ENCODE measurements at places on chromosomes 5 and 9.

DNA sequence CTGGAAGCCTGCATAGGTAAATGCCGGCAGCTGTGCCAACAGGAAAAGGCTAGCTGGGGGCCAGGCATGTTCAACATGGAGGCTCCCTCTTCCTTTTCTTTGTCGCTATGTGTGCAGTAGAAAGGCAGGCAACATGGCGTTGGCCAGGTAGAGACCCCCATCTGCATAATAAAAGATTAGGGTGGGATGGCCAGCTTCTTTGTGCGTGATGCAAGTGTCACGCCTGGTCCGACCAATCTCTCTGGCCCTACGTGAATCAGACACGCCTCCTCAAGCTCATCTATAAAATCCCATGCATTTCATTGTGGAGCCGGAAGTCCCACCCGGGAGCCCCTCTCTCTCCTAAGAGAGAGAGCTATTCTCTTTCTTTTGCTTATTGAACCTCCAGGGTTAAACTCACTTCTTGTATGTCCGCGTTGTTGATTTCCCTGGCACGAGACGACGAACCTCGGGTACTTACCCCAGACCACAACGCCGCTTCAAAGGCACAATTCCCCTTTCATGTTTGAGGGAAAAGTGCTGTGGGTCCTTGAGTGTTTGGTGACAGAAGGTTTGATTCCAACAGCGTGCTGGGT is 25.0 kb upstream of the C5orf47 start:
- DNase-seq = no peak

DNA sequence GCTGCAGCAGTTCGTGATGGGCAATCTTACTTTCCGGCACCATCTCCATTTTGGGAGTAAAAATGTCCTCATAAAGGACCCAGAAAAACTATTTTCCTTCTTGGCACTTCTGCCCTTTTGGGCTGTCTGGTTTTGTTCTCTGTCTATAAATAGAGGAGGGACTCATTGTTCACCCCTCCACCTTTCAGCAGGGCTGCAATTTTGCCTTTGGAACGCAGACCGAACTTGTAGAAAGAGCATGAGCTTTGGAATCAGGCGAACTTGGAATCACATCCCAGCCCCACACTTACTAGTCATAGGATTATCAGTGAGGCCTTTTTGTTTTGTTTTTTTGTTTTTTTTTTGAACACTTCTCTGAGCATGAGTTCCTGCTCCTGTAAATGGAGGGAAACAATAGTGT is 178.1 kb upstream of the IL12B start:
- no peak for DNase-seq

DNA sequence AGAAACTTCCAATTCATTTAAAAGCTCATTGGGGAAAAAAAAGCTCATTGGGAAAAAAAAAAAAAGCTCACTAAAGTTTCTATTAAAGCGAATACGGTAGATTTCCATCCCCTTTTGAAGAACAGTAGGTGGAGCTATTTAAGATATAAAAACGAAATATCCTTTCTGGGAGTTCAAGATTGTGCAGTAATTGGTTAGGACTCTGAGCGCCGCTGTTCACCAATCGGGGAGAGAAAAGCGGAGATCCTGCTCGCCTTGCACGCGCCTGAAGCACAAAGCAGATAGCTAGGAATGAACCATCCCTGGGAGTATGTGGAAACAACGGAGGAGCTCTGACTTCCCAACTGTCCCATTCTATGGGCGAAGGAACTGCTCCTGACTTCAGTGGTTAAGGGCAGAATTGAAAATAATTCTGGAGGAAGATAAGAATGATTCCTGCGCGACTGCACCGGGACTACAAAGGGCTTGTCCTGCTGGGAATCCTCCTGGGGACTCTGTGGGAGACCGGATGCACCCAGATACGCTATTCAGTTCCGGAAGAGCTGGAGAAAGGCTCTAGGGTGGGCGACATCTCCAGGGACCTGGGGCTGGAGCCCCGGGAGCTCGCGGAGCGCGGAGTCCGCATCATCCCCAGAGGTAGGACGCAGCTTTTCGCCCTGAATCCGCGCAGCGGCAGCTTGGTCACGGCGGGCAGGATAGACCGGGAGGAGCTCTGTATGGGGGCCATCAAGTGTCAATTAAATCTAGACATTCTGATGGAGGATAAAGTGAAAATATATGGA is at the start of gene PCDHGA12:
Gene PCDHGA12 (plus strand): TSS at position 176 of the 782 bp plus-strand sequence. CDS start 253 bp downstream, at position 429.
- no peak for DNase-seq

GRCh38 chr5:5270958-5271785 is 131.0 kb downstream of the ADAMTS16 start:
- no peak for DNase-seq

DNA sequence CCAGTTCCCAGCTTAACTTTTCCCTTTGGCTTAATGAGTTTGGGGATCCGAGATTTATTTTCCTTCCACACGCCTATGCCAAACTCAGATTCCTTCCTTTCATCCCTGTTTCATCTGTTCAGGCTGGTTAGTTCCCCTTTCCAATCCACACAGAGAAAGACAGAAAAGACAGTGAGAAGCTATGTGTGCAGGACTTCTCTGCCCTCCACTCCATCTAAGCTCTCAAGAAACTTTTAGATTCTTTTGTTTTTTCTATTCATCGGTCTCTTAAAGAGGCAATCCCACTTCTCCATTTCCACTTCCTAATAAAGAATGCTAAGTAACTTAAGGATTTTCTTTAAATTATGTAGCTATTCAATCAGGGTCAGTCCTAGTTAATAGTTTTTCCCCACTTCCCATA is 11.2 kb downstream of the ITGA1 start:
- DNase-seq = no peak

DNA sequence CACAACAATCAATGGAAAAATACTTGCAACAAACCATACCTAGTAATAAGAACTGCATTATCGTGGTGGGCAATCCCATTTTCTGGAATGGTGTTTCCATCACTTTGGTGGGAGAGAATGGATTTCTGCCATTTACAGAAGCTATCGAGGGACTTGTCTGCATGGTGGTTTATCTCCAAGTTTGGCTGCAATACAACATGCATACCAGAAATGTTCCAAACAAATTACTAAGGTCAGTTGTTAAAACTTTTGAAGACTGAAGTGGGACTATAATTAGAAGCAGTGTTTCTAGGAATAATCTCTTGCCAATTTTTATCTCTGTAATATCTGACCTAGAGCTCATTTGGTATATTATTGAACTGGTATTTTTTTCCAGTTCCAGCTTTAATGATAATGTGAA is 30.3 kb downstream of the ADAMTS6 start:
- no peak for DNase-seq

- DNase-seq = no peak
Observed at GRCh38 chr5:169424670-169425378, 123.9 kb upstream of the SLIT3 start.

DNA sequence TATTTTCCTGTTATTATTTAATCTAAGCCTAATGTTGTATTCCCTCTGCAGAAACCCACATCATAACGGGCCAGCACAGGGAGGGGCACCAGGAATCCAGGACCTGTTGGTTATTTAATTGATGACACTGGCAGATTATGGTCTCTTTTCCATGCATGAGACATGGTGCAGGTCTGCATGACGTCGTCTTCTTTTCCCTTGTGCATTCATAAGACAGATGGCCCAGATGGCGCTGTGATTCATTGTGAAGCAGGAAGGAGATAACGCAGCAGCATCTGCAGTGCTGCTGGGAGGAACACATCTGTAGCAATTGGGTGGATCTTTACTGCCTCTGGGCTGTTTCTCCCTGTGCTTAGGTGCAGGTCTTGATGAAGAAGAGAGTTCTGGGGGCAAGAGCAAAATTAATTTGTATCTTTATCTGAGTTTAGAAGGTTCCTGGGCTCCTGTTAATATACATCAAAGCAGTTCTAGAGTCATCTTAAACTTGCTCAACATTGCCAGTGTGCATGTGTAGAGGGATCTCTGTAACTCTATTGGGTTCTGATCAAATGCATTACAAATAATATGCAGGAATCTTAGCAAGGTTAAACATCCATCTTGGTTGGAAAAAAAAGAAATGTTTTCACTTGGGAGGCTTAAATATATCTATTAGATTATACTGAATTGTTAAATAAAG is 176.1 kb downstream of the PCSK1 start:
- no peak for DNase-seq

GRCh38 chr5:83720836-83721537 is at the start of gene HAPLN1:
HAPLN1 (minus strand) TSS chr5:83720855; CDS start chr5:83673523, 47,332 bp downstream.
- no peak for DNase-seq

DNA sequence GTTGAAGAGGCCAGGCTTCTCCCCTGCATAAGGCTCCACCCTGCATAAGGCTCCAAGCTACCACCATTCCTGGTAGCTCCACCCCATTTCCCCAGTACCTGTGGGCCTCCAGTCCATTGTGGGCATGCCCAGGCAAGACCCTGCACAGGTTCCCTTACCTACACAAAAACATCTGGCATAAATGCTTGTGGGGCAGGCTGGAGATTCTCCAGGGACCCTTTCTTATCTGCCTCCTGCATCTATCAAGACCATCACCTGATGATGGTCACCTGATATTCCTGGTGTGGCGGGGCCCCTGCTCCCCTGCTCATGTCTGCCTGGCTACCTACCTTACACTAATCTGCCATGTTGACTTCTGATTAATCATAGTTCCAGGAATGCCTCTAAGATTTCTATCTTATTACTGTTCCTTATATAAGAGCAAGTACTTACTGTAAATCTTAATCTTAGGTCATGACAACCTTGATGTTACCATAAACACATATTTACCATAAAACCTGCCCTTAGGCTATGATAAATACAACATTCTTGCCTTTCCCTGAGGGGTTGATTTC is 41.0 kb downstream of the FGD3 start:
- no peak for DNase-seq

DNA sequence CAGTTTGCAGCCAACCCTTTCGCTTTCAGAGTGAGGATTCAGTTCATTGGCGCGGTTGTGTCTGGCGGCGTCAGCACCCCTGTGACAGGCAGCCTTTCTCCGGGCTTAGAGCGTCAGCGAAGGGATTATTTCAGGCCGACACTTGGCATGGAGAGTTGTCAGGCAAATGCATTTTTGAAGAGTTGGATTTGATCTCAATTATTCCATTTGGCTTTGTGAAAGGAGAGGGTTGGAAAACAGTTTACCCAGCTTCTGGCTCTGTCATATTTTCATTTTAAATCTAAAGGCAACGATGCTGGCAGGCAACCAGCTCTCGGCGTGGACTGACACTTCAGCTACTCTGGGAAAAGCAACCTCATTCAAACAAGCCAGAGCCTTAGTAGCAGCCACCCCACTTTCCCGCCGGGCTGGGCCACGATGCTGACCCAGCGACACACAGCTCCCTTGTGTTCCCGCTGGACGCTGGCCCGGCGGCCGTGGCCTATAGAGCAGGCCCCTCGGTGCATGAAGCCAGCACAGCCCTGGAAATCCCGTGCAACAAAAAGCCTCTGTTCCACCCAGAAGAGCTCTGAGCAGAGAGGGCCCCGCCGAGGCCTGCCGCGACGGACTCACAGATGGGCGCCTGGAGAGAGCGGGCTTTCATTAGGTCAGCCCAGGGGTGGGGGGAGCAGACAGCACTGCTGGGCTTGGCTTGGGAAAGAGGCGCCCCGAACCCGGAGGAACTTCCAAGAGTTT is 28.9 kb upstream of the LPCAT1 start:
- no peak for DNase-seq

GRCh38 chr5:39523821-39524220 is 99.0 kb upstream of the DAB2 start:
- no peak for DNase-seq

GRCh38 chr5:3375586-3376311 is 219.9 kb upstream of the IRX1 start:
- no peak for DNase-seq

- DNase-seq = no peak
Observed at GRCh38 chr5:180631549-180632383, 17.6 kb downstream of the FLT4 start.

DNA sequence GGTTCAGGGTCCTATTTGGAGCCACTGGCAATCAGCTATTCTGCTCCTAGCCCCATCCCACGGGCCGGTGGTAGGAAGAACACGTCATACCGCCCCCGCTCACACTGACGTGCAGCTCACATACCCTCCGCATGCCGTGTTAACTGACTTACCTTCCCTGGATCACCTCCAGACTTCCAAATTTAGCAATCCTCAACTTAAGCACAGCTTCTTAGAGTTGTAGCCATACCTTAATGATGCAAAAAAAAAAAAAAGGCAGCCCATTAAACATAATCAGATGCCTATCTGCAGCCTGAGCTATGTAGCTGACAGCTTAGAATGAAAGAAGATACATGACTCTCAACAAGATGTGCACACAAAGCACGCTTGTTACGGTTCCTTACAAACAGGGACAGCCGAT is 93.0 kb downstream of the IRX2 start:
- DNase-seq = no peak

- no peak for DNase-seq
Observed at GRCh38 chr5:137487600-137487999, 11.5 kb downstream of the SPOCK1 start.

DNA sequence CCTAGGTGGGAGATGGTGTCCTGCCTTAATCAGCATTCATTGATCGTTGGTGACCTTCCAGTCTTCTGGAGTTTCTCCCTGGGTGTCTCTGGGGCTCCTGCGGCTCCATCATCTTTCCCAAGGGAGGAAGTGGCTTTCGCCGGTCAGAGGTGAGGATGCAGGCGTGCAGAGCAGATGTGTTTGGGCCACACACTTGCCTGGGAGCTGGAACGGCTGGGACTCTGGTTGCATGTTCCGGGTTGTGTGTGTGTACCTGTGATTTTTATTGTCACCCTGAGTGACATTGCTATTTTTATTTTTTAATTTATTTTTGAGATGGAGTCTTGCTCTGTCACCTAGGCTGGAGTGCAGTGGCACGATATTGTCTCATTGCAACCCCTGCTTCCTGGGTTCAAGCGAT is 9.6 kb downstream of the HMCN2 start:
- DNase-seq = no peak

DNA sequence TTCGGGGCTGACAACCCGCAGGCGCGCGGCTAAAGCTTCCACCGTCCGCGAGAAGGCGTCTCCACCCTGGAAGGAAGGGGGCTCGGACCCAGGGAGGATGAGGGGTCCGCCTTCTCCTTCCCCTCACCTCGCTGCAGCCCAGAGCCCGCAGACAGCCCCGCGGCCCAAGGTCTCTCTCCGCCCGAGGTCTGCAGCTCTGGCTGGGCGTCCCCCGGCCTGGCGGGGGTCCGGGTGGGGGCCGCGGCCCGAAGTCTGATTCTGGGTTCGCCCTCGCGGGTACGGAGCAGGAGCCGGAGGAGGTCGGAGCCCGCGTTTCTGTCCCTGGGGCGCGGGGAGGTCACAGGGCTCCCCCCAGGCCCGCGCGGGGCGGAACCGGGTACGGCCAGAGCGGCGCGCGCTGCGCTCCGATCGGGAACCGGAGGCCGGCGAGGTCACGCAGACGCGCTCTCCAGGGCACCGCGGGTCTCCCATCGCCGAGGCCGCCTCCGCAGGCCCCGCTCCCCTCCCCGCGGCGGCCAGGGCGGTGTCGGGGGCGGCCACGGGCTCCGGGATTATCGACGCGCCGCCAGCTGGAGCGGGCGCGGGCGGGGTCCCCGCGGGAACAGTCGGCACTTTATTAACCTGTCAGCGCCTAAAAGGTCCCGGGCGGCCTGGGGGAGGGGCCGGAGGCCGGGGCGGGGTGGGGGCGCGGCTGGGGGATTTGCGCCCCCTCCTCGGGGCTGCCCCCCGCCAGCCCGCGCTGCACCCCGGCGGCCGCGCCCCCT is 11.6 kb downstream of the LHX3 start:
- DNase-seq = no peak

DNA sequence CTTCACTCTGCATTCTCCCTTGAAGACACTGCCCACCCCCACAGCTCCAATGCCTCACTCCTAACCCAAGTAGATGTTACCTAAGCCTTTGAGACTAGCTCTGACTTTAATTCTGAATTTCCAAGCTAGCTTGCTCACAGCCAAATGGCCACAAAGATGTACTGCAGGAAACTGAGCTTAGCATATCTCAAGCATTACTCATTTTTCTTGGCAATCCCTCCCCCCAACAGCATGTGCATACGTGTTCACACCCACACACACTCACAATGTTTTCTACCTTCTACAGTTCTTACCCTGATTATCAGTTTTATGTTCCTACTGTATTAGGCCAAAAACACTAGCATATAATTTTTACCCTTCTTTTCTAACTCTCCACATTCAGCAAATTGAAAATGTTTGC is 13.7 kb upstream of the GRIA1 start:
- DNase-seq = no peak
